Activated naive CD4-positive, alpha-beta T cell treated with anti-CD3 and anti-CD28 coated beads, Interleukin-2, amount 10 ng/mL, durations not matched to agents 7 days and 5 days (primary cell): ENCODE measurements at places on chromosomes 4 and X.
A peak's percentile ranks its signal among the peaks of the same experiment; 100 is the strongest.

GRCh38 chrX:45596188-45596808 is 395.6 kb upstream of the DIPK2B start:
- H3K4me3 ChIP-seq, result no peak overlapping the region
- no peaks in the 10 kb centered on the region for H3K4me1 ChIP-seq
- H3K27ac ChIP-seq, result no peak overlapping the region
- no peak for DNase-seq
- no peaks in the 10 kb centered on the region for H3K36me3 ChIP-seq

DNA sequence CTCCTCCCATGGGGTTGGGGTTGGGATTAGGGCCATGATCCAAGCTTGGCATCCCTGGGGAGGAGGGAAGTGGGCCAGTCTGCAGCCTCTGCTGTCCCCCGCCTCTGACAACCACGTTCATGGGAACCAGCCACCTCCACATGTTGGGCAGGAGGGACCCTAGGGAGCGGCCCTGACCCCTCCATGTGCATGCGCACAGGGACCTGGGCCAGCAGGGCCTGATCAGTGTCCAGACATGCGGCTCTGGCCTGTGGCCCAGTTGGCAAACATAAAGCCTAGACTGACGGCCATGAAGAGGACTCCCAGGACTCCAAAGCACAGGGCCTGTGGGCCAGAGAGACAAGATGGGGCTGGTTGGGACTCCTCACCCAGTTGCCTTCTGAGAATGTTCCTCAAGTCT is 11.3 kb downstream of the SLC38A5 start:
- H3K4me3 ChIP-seq, result no peak overlapping the region
- peaks cover 29% of the 10 kb centered on the region for H3K36me3 ChIP-seq
- H3K4me1 ChIP-seq, result peaks cover 6% of the 10 kb centered on the region
- no peak overlapping the region for H3K27ac ChIP-seq
- no peaks in the 10 kb centered on the region for H3K27me3 ChIP-seq

DNA sequence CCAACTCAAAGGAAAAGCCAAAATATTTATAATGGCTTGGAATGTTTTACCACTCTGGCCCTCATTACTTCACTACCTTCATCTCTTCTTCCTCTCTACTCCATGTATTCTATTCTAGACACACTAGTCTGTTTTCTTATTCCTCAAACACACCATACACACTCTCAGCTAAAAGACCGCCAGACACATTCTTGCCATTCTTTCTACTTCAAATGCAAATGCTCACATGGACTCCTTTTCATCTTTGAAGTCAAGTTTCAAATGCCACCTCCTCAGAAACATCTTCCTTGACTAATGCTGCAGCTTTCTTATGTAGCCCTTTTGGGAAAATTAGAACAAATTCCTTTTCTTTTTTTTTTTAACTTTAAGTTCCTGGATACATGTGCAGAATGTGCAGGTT is 412.9 kb upstream of the FMR1 start:
- H3K4me3 ChIP-seq, result no peak overlapping the region
- DNase-seq, result no peak
- no peak overlapping the region for H3K27ac ChIP-seq
- no peaks in the 10 kb centered on the region for H3K4me1 ChIP-seq

- H3K27ac ChIP-seq, result no peak overlapping the region
- no peaks in the 10 kb centered on the region for H3K4me1 ChIP-seq
- no peak overlapping the region for H3K4me3 ChIP-seq
- DNase-seq, result no peak
These were observed 655 bp downstream of the CYTL1 start for GRCh38 chr4:5018603-5019002.

- no peak for DNase-seq
- no peak overlapping the region for H3K4me3 ChIP-seq
- no peaks in the 10 kb centered on the region for H3K4me1 ChIP-seq
- H3K27me3 ChIP-seq, result no peaks in the 10 kb centered on the region
These were observed 21.2 kb downstream of the C4orf54 start for GRCh38 chr4:99636422-99636821.

GRCh38 chr4:10527438-10527837 is 70.2 kb upstream of the ZNF518B start:
- no peaks in the 10 kb centered on the region for H3K36me3 ChIP-seq
- H3K4me1 ChIP-seq, result no peaks in the 10 kb centered on the region
- H3K4me3 ChIP-seq, result no peak overlapping the region
- DNase-seq, result no peak
- peaks cover 7% of the 10 kb centered on the region for H3K27me3 ChIP-seq

- no peak for DNase-seq
- no peak overlapping the region for H3K4me3 ChIP-seq
- no peak overlapping the region for H3K27ac ChIP-seq
These were observed 42.7 kb downstream of the TMEM156 start for GRCh38 chr4:38989487-38989886.

DNA sequence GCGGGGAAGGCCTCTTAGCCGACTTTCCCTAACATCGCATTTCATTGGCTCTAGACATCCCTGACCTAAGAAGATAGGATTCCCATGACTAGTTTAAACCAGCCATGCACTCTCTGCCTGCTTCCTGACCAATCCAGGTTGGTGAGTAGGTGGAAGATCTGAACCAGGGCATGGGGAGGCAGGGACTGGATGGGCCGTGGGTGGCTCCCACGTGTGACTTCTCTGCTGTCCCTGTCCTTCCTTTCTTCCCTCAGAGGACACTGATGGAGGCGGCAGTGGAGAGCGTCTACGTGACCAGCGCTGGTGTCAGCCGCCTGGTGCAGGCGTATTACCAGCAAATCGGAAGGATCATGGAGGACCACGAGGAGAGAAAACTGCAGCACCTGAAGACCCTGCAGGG is 90.7 kb downstream of the EVC start:
- no peaks in the 10 kb centered on the region for H3K36me3 ChIP-seq
- no peaks in the 10 kb centered on the region for H3K27me3 ChIP-seq
- DNase-seq, result no peak
- H3K27ac ChIP-seq, result no peak overlapping the region
- H3K4me1 ChIP-seq, result no peaks in the 10 kb centered on the region

GRCh38 chr4:158496030-158496741 is 25.5 kb upstream of the RXFP1 start:
- H3K4me1 ChIP-seq, result no peaks in the 10 kb centered on the region
- no peaks in the 10 kb centered on the region for H3K36me3 ChIP-seq

- no peak overlapping the region for H3K4me3 ChIP-seq
- H3K4me1 ChIP-seq, result no peaks in the 10 kb centered on the region
- H3K27me3 ChIP-seq, result no peaks in the 10 kb centered on the region
- H3K36me3 ChIP-seq, result no peaks in the 10 kb centered on the region
- DNase-seq, result no peak
These were observed 152.1 kb upstream of the DGKK start for GRCh38 chrX:50622751-50623150.

- H3K4me3 ChIP-seq, result no peak overlapping the region
- no peak for DNase-seq
- no peak overlapping the region for H3K27ac ChIP-seq
- no peaks in the 10 kb centered on the region for H3K27me3 ChIP-seq
- H3K36me3 ChIP-seq, result no peaks in the 10 kb centered on the region
These were observed 80.7 kb downstream of the FHIP1A start for GRCh38 chr4:151489462-151490203.

- no peaks in the 10 kb centered on the region for H3K4me1 ChIP-seq
- H3K27me3 ChIP-seq, result no peaks in the 10 kb centered on the region
- H3K36me3 ChIP-seq, result no peaks in the 10 kb centered on the region
These were observed 135.5 kb downstream of the ARHGAP24 start for GRCh38 chr4:85610450-85610849.

DNA sequence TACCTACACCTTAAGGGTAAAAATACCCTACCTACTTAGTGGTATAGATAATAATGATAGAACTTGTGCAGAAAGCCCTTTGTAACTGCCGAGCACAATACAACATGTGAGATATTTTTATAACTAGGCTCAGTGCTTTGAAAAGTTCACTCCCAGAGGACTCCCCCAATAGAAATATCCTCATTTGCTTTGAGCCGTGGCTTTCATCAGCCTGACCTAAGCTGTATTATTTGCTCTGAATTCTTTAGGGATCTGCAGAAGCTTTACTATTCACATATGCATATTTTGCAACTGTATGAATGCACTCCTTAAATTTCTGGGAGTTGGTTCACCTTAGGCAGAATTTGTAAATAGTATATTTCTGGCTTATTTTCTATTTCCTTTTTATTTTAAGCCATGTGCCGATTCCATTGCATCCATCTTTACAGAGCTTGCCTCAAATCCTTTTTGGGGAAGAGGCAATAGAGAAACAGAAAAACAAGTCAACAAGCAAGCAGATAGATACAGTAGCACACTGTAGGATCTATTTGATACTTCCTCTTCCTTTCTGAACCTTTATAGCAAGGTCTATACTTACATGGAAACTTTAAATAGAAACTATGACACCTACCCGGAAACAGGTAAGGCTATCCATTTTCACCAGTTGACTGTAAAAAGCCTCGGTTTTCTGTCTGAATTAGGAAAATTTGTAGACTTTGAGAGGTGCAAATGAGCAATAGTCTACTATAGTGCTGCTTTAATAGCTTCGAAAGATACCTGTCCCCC is 242.5 kb upstream of the VCX3A start:
- no peaks in the 10 kb centered on the region for H3K4me1 ChIP-seq
- no peak for DNase-seq
- H3K36me3 ChIP-seq, result no peaks in the 10 kb centered on the region
- H3K27ac ChIP-seq, result no peak overlapping the region
- H3K27me3 ChIP-seq, result no peaks in the 10 kb centered on the region

GRCh38 chr4:6259886-6260285 is 9.8 kb upstream of the WFS1 start:
- no peak overlapping the region for H3K27ac ChIP-seq
- DNase-seq, result no peak
- peaks cover 73% of the 10 kb centered on the region for H3K27me3 ChIP-seq
- peaks cover 10% of the 10 kb centered on the region for H3K4me1 ChIP-seq
- no peaks in the 10 kb centered on the region for H3K36me3 ChIP-seq

GRCh38 chrX:3527811-3528210 is 181.4 kb upstream of the MXRA5 start:
- DNase-seq, result no peak
- no peaks in the 10 kb centered on the region for H3K4me1 ChIP-seq
- no peak overlapping the region for H3K27ac ChIP-seq

GRCh38 chr4:59369229-59369628 is 1830.9 kb upstream of the ADGRL3 start:
- no peak for DNase-seq
- no peaks in the 10 kb centered on the region for H3K36me3 ChIP-seq
- no peaks in the 10 kb centered on the region for H3K27me3 ChIP-seq
- no peaks in the 10 kb centered on the region for H3K4me1 ChIP-seq
- H3K27ac ChIP-seq, result no peak overlapping the region

DNA sequence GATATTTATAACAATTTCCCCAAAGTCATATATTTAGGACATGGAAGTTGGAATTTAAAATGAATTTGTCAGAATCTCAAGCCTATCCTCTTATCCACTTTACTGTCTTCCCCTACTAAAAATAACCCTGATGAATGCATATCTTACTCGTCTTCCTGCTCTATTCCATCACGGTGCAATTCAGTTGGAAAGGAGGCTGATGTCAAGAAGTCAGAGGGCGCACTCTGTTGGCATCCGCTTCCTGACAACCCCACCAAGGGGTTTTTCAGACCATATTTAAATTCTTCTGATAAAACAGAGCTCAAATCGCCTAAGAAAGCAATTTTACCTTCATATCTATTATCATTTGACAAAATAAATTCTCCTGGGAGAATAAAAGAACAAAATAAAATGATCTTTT is 233.5 kb downstream of the ARHGAP24 start:
- no peaks in the 10 kb centered on the region for H3K36me3 ChIP-seq
- no peaks in the 10 kb centered on the region for H3K27me3 ChIP-seq
- no peak overlapping the region for H3K27ac ChIP-seq
- DNase-seq, result no peak
- H3K4me3 ChIP-seq, result no peak overlapping the region

GRCh38 chr4:7083597-7084563 is 16.0 kb upstream of the GRPEL1 start:
- no peak overlapping the region for H3K27ac ChIP-seq
- peaks cover 5% of the 10 kb centered on the region for H3K4me1 ChIP-seq
- no peak for DNase-seq
- H3K36me3 ChIP-seq, result no peaks in the 10 kb centered on the region
- peak overlapping the region; percentile 45 for H3K4me3 ChIP-seq
- peaks cover 64% of the 10 kb centered on the region for H3K27me3 ChIP-seq

GRCh38 chr4:134201216-134202161 is at the start of gene PABPC4L:
TSS of gene PABPC4L (minus strand) at chr4:134201789. CDS start at chr4:134201019, 770 bp downstream.
- no peak within 1 kb of the TSS for H3K4me3 ChIP-seq
- no peaks in the 10 kb centered on the region for H3K4me1 ChIP-seq
- no peaks in the 10 kb centered on the region for H3K36me3 ChIP-seq
- H3K27ac ChIP-seq, result no peak within 1 kb of the TSS
- peaks cover 5% of the 10 kb centered on the region for H3K27me3 ChIP-seq

DNA sequence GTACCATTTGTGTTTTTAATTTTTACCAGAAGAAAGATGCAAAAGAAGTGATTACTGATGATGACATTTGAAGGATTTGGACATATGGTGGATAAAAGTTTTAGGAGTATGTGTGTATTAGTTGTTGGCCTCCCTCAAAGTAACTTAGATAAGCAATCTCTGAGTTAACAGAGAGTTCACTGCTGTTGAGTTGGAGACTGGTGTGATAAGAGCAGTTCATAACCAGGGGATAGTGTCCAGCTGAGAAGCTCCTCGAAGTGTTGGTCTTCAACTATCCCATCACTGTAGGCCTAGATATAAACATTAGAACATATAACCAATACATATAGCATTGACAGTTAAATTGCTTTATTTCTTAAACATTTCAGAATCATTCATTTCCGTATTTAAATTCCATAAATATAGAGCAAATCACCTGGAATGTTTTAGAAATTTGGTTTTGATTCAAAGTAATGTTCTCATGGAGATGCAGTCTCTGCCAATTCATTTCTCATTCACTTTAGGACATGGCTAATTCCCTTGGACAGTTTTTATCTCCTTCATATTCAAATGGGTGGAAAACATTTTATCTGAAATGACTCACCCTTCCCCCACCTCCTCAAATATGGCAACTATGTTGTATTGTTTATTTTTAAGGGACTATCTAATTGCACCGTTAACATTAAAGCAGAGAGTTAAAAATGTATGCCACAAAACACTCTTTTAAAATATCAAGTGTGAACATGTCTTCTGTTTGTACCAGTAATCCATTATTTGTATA is 136.8 kb upstream of the SLC4A4 start:
- H3K27ac ChIP-seq, result no peak overlapping the region
- no peak overlapping the region for H3K4me3 ChIP-seq
- H3K27me3 ChIP-seq, result peaks cover 13% of the 10 kb centered on the region
- H3K4me1 ChIP-seq, result peaks cover 18% of the 10 kb centered on the region

GRCh38 chr4:11013094-11013664 is 328.6 kb upstream of the CLNK start:
- H3K36me3 ChIP-seq, result no peaks in the 10 kb centered on the region
- H3K27me3 ChIP-seq, result no peaks in the 10 kb centered on the region
- H3K4me1 ChIP-seq, result no peaks in the 10 kb centered on the region
- H3K4me3 ChIP-seq, result no peak overlapping the region
- DNase-seq, result no peak
- H3K27ac ChIP-seq, result no peak overlapping the region

- H3K27me3 ChIP-seq, result peaks cover 4% of the 10 kb centered on the region
- H3K27ac ChIP-seq, result peak overlapping the region; percentile 96
- peaks cover 4% of the 10 kb centered on the region for H3K36me3 ChIP-seq
- H3K4me3 ChIP-seq, result peak overlapping the region; percentile 93
These were observed 909 bp upstream of the SLAIN2 start for GRCh38 chr4:48340276-48340964.

DNA sequence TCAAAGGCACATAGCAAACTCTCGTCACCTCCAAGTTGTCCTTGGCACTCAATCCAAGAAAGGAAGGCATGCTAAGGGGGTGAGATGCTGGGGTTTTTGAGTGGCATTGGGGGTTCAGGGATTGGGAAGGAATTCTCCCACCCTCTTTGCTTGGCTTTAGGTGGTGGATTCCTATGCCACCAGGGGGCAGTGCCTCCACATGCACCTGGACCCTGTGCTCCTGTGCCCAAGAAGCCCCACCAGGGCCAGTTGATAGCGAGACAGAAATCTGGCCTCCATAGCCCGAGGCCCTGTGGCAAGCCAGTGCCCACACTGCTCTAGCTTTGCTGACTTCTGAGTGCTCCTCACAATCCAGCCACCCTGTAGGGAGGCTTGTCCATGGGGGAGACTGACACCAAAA is 2.0 kb upstream of the FATE1 start:
- no peak overlapping the region for H3K27ac ChIP-seq
- no peaks in the 10 kb centered on the region for H3K4me1 ChIP-seq
